Activated CD4-positive, CD25-positive, alpha-beta regulatory T cell treated with anti-CD3 and anti-CD28 coated beads, Interleukin-2, amount 50 U/mL, for 16 hours (primary cell): ENCODE measurements at places on chromosomes 5 and 9.

- no peak for DNase-seq
Observed at GRCh38 chr5:157309796-157310195, 43.9 kb downstream of the CYFIP2 start.

DNA sequence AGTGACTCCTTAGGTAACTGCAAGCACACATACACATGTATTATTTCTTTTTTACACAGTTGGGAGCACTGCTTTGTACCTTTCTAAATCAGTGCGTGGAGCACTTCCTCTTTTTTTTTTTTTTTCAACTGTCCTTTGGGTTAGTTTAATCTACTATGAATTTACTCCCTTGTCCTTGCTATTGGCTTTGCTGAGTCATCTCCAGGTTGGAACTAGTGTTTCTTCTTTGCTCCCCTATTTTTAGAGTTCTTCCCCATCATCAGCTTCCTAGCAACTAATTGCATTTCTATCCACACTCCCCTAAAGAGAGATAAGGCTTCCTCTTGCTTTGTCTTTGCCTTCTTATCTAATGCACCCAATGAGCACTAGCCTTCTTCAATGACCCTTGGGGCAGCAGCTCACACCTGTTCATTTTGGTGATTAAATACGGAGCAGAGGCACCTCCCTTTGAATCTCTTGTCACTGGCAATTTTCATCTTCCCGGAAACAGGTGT is 24.3 kb downstream of the S100Z start:
- no peak for DNase-seq

GRCh38 chr9:137054932-137055384 is 1.1 kb upstream of the ENTPD2 start:
- DNase-seq, result no peak

DNA sequence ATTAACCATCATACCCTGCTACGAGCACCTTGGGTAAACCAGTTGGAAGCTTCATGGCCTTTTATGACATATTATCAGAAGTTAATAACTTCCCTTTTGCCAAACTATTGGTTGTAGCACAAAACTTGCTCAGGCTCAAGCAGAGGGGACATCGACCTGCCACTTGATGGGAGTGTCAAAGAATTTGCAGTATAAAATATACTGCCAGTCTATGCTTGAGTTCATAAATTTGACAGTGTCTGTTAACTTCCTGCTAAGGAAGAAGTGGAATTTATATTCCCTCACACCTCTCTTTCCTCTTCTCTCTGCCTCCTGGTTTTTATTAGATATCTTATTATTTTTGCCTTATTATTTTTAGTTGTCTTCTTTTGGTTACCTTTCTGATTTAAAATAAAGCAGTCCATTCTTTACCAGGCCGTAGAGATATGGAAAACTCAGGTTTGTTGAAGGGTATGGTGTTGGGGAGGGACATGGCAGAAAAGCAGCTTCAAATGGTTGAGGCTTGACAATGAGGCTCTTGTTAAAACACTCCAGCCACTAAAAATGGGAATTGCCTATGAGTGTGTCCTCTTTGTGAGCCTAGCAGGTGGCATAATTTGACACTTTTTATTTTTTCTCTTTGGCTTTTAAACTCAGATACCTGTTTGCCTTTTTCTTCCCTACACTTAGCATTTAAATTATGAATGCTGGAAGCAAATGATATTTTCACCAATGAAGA is 298.0 kb downstream of the DOCK8 start:
- DNase-seq, result no peak
